NCI-H1417 (cell line): ENCODE measurements at places on chromosomes 16 and 17.
A peak's percentile ranks its signal among the peaks of the same experiment; 100 is the strongest.

- DNase-seq: no peak
Observed at GRCh38 chr17:80198144-80198661, 21.9 kb downstream of the SGSH start.

GRCh38 chr17:13996748-13997147 is 72.6 kb upstream of the COX10 start:
- DNase-seq: no peak

DNA sequence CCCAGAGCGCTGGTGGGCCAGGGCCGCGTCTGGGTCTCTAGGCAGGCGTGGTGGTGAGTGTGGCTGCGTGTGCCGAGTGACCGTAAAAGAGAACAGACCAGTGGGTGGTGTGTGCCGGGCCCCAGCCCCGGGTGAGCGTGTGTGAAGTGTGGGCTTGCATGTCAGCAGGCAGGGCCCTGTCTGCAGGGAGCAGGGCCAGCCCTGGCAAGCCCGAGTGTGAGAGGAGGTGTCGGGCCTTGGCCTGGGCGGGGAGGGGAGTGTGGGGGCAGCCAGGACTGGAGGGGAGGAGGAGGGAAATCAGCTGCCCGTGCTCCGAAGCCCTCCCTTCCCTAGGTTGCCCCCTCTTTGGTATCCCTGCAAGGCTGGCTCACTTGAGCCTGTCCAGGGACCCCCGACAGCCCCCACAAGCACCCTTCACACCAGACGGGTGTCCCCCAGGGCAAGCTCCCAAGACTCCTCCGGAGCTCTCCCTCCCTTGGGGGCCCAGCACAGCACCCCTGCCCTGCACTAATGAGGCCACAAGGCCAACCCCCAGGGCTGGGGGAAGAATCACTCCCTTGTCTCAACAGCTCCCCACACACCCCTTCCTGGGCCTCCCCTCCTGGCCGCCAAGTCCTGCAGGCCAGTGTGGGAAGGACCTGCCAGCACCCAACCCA is 1.9 kb downstream of the USH1G start:
- DNase-seq: peak; percentile 36

GRCh38 chr17:40486522-40487370 is 14.7 kb downstream of the TNS4 start:
- DNase-seq: no peak

DNA sequence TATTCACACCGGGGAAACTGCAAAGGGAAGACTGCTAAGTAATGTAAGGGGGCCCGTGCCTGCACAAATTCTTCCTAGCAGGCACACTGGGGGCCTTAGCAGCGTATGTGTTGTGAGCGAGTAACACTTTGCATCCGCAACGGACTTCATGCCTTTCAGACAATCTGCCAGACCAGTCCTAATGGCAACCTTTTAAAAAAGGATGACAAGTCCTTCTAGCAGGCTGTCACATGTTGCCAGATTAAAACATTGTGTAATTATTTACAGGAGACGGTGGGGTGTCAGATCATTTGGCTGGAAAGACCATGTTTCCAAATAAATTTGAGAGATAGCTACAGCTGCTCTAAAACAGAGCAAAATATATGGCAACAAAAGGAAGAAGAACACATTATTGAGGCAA is 46.1 kb downstream of the CPPED1 start:
- DNase-seq: no peak

DNA sequence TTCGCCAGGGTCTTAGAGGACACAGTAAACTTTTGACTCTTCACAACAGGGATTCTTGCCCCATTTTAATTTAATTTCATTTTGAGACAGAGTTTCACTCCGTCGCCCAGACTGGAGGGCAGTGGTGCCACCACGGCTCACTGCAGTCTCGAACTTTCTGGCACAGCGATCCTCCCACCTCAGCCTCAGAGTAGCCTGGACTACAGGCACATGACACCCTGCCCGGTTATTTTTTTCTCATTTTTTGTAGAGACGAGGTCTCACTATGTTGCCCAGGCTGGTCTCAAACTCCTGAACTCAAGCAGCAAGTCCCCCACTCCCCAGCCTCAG is 329 bp upstream of the NLE1 start:
- no peak for DNase-seq

- DNase-seq: no peak
Observed at GRCh38 chr17:48051283-48051682, 3.1 kb downstream of the NFE2L1 start.

DNA sequence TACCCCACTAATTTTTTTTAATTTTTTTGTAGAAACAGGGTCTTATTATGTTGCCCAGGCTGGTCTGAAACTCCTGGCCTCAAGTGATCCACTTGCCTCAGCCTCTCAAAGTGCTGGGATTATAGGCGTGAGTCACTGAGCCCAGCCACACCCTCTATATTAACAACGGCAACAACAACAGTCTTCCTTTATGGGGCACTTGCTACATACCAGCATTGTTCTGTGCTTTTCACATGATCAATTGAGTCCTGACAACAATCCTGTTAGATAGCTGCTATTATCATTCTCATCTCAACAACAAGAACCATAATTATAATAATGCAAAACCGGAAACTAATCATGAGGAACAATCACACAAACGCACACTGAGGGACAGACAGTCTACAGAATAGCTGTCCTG is 12.6 kb upstream of the ARL5C start:
- no peak for DNase-seq
